ENCODE measurements at places on chromosomes 7 and 10.

- no peak for DNase-seq
Measured at GRCh38 chr7:80711531-80711930, 73.1 kb downstream of the CD36 start.

- no peak for DNase-seq
Measured at GRCh38 chr10:59708816-59709394, 745 bp downstream of the SLC16A9 start.

GRCh38 chr7:21352540-21353387 is 75.1 kb upstream of the SP4 start:
- no peak for DNase-seq

DNA sequence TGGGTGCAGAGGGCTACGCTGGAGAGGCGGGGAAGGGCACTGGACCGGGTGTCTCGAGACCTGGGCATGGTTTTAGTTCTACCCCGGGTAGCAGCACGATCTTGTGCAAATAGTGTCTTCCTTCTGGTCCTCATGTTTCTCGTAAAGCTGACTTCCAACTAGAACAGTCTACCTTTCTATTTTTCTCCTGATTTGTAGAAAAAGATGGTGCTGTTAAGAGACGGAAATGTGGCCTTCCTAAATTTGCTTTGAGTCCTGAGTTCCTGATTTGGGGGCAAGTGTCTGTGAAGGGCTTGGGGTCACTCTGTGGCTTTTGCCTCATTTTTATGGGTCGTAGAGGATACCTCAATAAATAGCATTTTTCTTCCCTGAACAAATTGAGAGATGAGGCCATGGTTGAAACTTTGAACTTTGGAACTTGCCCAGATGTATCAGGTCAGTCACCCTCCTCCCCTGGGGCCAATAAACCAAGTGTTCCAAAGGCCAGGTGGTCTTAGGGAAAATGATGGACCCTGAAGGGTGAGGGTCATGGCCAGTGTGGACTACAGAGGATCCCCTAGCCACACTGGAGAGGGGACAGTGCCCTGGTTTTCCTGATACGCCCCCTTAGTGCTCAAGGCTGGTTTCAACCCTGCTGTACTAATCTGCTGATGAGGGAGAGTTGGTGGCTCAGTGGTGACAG is 45.2 kb downstream of the GRK5 start:
- no peak for DNase-seq

- DNase-seq, result no peak
Measured at GRCh38 chr10:34372509-34372908, 442.6 kb downstream of the PARD3 start.

- DNase-seq, result no peak
Measured at GRCh38 chr10:44344727-44345126, 40.2 kb downstream of the CXCL12 start.

DNA sequence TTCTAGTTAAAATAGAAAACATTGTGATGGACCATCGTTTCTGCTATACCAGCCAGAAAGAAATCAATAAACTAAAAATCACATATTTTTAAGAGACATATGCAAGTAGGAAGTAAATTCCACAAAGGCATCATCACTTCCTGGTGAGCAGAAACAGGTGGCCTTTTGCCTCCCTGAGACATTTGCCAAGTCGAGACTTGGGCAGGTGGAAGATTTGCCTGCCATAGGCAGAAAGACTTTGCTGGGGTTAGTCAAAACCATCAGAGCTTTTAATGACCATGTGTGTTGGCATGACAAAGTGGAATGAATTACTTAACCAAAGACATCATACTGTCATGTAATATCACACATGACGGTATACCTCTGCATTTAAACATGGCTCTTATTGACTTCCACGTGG is 66.0 kb upstream of the FGL2 start:
- DNase-seq, result no peak

- DNase-seq, result no peak
Measured at GRCh38 chr7:130273933-130274255, 7.2 kb downstream of the CPA2 start.

GRCh38 chr10:71028066-71028465 is 139.7 kb upstream of the PCBD1 start:
- DNase-seq, result no peak

GRCh38 chr10:50582766-50583762 is 40.7 kb downstream of the SGMS1 start:
- no peak for DNase-seq

All from stimulated activated CD4-positive, alpha-beta T cell treated with anti-CD3 and anti-CD28 coated beads, Interleukin-1b, Interleukin-23, amount 100 ng/mL, for 48 hours (primary cell).